ENCODE measurements at places on chromosomes 2 and 18.

- DNase-seq, result no peak
Observed at GRCh38 chr2:219670386-219670785, 43.0 kb downstream of the SLC4A3 start.

- no peak for DNase-seq
Observed at GRCh38 chr18:69992776-69993175, 45.1 kb upstream of the CD226 start.

- DNase-seq, result no peak
Observed at GRCh38 chr2:60888853-60889252, 7.5 kb downstream of the REL start.

GRCh38 chr2:86793752-86794151 lies 3.0 kb upstream of the CD8A start:
- no peak for DNase-seq
